Tibial nerve (tissue), 4 donors: ENCODE measurements at places on chromosomes 11 and 22.

DNA sequence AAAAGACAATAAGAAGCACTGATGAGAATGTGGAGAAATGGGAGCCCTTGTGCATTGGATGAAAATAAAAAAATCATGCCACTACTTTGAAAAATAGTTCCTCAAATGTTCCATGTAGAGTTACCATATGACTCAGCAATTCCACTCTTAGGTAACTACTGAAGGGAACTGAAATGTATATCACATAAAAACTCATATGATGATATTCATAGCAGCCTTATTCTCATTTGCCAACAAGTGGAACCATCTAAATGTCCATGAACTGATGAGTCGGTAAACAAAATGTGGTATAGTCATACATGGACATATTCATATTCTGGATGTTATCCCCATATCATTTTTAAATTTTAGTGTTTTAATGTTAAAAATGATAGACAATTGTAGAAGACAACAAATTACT lies 3.5 kb downstream of the KRTAP5-9 start:
- DNase-seq = no peak

- DNase-seq = no peak
Measured at GRCh38 chr11:118074785-118075184, 2.1 kb upstream of the TMPRSS4 start.

GRCh38 chr22:43878079-43878795 lies 13.6 kb downstream of the PNPLA5 start:
- no peak for DNase-seq

DNA sequence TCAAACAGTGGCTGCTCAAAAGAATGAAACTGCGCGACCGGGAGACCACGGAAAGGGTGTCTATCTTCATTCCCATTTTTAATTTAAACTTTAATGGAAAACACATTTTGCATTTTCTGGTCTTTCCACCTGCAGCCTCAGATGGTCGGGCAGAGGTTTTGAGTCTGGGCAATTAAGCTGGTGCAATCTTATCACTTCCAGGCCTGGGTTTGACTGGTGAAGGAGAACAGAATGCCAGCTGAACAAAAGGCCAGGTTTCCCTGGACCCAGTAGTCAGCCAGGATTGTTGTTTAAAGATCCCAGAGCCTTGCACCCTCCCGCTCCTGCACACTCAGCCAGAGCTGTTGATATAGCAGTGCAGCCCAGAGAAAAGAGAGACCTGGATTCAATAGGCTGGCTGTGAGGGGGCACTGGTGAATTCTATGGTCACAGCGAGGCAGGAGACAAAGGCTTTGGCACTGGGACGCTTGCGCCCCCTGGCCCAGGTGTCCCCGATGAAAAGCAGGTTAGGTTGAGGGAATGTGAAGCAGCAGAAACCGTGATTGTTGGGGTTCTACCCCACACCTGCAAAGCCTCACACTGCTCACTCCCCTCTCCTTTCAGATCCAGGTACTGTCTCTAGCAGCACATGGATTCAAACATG lies 83.6 kb downstream of the FLI1 start:
- no peak for DNase-seq

- DNase-seq = no peak
Measured at GRCh38 chr11:15704064-15704463, 589.3 kb downstream of the INSC start.

DNA sequence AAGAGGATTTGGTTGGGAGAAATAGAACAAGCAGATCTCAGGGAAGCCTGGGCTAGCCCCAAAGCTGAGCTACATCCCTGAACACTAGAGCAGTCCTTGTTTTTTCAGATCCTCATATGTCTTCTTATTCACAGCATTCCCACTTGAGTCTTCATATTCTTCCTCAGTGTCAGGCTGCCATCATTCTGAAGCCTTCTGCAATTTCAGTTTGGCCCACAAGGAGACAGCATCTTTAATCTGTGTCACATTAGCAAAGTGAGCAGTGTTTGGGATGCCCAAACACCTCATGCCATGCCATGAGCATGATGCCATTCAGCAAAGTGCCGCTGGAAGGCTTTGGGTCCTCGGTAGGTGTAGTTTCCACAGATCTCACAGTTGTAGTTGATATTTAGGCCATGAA lies 56.6 kb downstream of the SCN3B start:
- no peak for DNase-seq

DNA sequence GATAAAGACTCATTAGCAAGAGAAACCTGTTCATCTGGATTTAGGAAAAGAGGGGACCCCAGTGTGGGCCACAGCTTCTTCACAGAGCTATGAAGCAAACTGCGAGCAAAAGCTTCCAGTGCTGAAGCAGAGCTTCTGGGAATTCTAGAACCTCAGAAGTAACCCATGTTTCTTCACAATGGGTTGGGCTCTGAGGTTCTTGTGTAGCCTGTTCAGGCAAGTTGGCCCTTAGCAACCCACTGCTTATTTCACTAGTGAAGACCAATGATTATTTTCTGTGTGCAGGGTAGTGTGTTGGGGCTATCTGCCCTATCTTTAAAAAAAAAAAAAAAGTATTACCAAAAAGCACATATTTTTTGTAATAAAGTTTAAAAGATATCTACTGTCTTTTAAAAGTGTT lies at the start of gene ACRV1:
Gene ACRV1, minus strand, starts transcription at position 101 of the 400 bp plus-strand sequence. Its CDS starts 67 bp downstream, at position 34.
- no peak for DNase-seq

GRCh38 chr11:65817835-65818680 lies 15.7 kb upstream of the SNX32 start:
- peak; percentile 91 for DNase-seq

GRCh38 chr11:112281726-112282125 lies 21.1 kb upstream of the PLET1 start:
- no peak for DNase-seq

- DNase-seq = no peak
Measured at GRCh38 chr22:17149076-17149815, 9.8 kb downstream of the HDHD5 start.

DNA sequence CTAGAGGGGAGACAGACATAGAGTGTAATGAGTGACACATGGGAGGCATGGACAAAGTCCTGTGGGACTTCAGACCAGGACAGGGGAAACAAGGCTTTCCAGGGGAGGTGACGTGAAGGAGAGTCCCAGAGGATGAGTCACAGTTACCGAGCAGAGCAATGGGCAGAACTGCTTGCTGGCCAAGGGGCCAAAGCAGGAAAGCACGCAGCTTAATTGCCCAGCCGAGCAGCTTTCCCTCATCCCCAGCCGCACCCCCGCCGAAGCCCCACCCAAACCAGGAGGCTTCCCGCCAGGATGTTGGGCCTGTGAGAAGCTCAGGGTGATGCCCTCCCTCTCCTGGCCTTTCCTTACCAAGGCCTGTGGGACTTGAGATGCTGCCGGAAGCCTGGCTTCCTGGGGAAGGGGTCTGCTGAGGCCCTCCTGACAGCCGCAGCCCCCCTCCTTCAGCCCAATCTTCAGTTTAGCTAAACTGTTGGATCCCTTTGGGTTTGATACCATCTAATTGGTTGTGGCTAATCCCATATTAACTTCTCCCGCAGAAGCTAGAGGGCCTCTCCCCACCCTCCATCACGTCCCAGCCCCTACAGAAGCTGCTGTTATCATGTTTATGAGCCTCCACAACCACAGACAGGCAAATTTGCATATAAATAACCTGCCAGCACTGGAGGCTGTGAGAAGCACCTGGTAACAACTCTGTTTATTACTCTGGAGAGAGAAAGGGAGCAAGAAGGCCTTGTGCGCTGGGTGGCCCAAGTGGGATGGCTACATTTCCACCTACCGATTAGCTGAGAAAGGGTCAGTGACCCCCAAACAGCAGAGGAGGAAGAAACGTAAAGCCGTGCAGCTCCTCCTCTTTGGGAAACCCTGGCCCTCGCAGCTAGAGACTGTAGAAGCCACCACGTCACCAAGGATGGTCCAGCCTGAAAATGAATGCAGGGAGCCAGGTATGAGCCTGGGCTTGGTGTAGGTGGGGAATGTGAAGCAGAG lies 80.0 kb downstream of the TRIM29 start:
- DNase-seq = no peak

- no peak for DNase-seq
Measured at GRCh38 chr11:64131683-64132190, 34.2 kb downstream of the MACROD1 start.

DNA sequence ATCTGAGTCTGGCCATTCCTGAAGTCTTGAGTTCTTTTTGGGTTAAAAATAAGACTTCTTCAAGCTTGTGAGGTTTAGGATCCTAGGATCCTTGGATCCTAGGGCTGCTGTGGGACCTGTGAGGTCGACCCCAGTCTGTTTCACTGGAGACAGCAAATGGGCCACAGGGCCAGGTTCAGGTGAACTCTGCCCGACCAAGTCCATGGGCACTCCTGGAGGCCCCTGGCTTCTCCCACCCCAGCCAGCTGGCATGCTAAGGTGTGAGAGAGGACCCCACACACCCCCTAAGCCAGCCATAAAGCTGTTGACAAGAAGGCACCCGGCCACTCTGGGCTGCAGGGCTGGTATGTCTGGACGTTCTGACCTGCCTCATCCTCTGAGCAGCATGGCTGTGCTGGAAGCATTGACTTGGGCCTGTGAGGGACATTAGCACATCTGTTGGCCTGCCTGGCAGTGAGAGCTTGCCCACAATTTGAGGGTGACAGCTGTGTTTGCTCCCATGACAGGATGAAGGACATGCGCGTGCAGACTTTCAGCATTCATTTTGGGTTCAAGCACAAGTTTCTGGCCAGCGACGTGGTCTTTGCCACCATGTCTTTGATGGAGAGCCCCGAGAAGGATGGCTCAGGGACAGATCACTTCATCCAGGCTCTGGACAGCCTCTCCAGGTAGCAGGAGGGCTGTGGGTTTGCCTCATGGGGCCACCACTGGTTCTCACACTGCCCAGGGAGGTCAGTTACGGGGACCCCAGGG lies 16.0 kb downstream of the CLDN5 start:
- DNase-seq = no peak
